Muscle of leg (tissue), 16 donors: ENCODE measurements at places on chromosomes 11 and 22. TPM values are rescaled to one million over a fixed set of nuclear protein-coding genes. Genes with fewer than 3 reads are reported as not detected.

The OR11H1 gene
- not detected for total RNA-seq

The IL17RA gene
- 2.8 TPM for total RNA-seq

The XNDC1N gene
- total RNA-seq = 5.3 TPM

The MMP7 gene
- total RNA-seq = not detected

The PEX16 gene
- 13.8 TPM for total RNA-seq

The OR5P2 gene
- total RNA-seq = not detected
